ENCODE measurements at places on chromosomes 4 and X.

DNA sequence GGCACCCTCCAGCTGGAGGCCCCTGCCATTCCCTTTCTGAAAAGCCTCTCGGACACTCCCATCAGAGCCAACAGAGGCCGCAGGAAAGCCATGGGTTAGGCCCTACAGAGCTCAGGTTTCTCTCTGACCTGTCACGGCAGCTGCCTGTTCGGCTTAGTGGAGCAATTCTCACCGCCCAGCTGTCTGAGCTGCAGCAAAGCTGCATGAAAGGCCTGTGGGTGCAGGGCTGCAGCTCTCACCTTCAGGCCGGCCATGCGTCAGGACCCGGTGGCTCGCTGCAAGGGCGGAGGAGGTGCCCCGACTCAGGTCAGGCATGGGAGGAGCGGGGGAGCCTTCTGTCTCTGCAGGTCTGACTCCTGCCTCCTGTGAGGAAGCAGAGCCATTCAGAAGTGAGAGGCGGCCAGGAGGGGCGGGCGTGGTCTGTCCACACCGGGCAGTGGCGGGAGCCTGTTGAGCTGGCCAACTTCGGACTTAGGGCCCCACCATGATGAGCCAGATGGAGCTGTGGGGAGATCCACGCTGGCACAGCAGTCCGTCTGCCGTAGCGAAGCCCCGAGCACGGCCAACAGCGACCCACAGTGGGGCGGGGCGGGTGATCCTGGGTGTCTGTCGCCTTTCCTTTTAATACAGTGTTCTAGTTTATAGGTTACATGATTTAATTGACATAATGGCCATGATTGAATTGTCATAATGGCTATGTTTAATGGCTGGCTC is 23.4 kb downstream of the PDE6B start:
- DNase-seq, result no peak

- DNase-seq, result no peak
These were observed 16.7 kb downstream of the PAGE4 start for GRCh38 chrX:49845701-49846403.

DNA sequence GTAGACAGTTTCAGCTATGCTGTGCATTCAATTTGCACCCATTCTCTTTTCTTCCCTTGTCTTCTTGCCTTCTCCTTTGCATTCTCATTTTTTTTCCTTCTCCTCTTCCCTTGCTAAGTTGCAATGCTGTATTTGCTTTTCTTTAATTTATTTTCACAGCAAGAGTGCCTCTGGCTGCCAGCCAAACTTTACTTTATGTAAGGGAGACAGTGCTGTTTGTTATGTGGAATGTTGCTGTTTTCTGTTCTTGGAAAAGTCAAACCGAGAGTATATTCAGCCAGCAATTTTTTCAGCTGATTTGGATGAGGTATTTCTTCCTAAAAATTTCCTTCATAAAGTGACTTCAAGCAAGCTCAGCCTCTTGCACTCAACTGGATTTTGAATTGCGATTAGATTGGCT is 1293.4 kb downstream of the ARAP2 start:
- DNase-seq, result no peak

GRCh38 chr4:176002007-176002613 is 63.5 kb upstream of the WDR17 start:
- no peak for DNase-seq

GRCh38 chrX:118220509-118220908 is 103.9 kb upstream of the KLHL13 start:
- DNase-seq, result no peak

GRCh38 chr4:19130866-19131265 is 1109.3 kb upstream of the LCORL start:
- no peak for DNase-seq

GRCh38 chr4:113524096-113524495 is 237.4 kb downstream of the CAMK2D start:
- DNase-seq, result no peak

GRCh38 chrX:154401045-154401799 is 3.0 kb downstream of the RPL10 start:
- no peak for DNase-seq

DNA sequence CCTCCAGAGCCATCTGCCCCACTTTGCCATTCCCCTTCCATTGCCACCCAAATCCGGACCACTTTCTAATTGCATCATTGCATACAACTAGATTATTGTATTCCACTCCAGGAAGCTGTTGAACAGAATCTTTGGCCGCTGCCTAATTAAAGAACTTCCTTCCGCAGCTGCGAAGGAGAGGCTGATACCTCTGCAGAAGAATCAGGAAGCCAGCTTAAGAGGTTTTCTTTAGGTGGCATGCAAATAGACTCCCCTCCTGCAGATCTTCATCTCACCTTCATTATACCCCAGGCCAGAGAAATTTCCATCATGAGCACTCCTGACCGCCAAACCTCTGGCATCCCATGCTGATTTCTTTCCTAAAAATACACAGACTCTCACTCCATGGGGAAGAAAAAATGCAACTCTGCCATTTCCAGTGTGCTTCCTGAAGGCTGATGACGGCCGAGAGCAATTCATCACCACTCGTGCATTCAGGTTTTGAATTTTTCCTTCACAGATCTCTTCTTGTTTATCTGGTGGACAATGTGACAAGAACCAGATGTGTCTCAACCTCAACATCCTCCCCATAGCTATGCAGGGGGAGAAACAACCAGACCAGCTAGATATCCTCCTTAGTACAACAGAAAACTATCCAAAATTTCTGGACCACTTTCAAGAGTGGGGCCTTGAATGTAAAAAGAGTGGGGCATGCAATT is 31.2 kb downstream of the LGI2 start:
- no peak for DNase-seq

DNA sequence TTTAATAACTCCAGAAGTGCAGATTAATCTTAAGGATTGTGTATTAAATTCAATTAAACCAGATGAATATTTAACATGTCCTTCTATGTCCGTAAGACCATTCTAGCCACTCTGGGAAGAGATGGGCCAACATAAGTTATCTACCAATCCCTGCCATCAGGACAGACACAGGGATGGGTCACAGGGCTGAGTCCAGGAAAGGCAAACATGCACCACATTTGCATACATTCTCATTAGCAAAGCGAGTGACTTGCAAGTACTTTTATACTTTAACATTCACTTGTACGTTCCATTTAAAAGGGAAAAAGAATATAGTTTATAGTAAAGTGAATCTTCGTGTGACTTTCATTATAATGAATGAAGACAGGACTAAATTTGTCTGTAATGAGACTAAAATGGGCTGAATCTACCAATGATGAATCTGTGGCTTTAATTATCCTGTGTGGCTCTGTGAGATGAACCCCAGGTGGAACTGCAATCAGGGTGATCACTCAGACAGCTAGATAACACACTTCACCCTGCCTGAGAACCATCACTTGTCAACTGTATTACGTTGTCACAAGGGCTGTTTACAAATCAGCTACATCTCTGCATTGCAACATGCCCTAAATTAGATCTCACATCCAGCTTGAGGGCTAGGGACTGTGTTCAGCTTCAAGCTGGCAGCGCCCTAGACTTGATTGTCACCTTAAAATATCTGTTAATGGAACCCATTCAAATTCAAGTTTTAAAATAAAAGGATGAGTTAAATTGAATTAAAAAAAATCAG is 77.2 kb downstream of the SH3KBP1 start:
- no peak for DNase-seq

- DNase-seq, result no peak
These were observed 105.8 kb downstream of the NFKB1 start for GRCh38 chr4:102606846-102607450.
